ENCODE measurements at places on chromosomes 1 and 21. TPM values are rescaled to one million over a fixed set of nuclear protein-coding genes. Genes with fewer than 3 reads are reported as not detected.

DNA sequence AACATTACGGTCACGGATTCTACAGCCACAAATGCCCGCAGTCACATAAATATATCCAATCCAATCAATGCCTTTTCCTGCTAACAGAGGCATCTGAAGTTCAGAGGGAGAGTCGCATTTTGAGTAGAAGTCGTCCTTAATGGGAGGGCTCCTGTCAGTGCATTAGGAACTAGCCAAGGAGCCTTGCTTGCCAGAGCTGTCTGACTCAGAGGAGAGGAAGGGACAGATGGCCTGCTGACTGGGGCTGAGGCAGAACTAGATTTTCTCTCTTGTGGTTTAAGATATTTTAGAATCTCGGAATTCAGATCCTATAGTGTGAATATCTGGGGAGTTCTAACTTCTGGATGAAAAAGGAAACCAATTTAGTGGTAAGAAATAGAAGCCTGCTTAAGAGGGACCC, 10.6 kb downstream of the XKR8 start:
- DNase-seq, result no peak

DNA sequence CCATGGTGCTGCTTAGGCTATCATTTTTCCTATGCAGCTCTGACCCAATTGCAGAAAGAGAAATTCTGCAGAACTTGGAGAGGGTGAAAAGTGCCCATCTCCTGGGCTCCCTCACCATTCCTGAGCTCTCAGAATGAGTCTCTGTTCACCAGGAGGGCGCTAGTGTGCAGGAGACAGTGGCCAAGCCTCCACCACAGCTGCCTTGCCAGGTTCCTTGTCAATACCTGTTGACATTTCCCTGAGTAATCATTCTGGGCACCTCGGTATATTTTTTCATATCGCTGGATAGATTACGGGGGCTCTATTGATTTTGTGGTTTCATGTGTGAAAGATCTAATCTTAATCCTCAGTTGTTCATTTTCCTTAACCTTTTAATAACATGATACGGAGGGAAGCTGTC, 13.0 kb upstream of the C8B start:
- DNase-seq, result no peak

DNA sequence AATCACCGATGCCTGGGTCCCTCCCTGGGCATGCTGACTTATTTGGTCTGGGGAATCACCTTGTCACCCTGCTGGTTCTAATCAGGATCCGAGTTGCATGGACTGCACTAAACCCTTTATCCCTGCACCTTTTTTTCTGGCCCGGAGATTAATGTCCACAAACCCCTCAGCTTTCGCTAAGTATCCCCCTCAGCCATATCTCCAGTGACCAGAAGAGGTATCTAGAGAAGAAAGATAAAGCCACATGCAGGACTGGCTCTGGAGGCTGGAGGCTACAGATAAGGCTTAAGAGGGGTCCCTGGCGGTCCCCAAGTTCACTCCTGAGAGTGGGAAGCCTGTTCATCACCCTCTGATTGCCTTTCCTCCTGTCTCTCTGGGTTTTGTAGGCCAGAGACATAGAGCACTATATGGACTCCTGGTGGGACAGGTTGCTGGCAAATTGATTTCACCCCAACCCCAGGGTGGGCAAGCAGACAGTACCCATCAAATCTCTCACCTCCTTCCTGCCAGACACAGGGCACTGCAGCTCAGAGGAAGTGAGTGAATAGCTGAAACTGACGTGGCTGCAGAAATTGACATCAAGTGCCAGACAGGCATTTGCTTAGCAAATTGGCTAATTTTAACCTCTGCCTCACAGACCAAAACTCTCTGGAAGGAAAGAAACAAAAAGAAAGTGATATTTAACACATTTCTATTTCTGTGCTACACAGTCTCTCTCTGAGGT, 38.8 kb downstream of the HMGB4 start:
- no peak for DNase-seq

DNA sequence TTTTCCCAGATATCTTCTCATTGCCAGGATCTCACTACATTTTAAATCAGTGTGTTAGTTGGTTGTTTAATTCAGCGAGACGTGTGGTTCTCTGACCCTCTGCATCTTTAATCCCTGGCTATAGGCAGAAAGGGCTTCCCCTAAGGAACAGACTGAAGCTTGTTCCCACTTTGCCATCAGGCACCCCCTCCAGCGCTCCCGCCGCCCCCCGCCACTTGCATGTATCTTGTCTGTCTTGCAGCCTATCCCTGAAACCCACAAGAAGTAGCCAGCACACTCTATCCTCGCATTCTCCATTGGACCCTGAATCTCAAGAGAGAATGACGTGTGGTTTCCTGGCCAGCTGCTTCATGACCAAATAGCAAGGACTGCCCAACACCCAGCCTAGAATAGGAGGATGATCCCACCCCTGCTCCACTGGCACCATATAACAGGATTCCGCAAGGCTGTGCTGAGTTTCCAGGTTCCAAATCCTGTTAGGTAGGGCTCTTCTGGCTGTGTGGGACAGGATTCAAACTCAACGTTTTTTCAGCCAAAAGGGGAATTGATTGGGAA, 7.8 kb downstream of the CLDN19 start:
- DNase-seq, result no peak

- DNase-seq, result no peak
Measured at GRCh38 chr1:155295183-155295941, 5.9 kb downstream of the PKLR start.

DNA sequence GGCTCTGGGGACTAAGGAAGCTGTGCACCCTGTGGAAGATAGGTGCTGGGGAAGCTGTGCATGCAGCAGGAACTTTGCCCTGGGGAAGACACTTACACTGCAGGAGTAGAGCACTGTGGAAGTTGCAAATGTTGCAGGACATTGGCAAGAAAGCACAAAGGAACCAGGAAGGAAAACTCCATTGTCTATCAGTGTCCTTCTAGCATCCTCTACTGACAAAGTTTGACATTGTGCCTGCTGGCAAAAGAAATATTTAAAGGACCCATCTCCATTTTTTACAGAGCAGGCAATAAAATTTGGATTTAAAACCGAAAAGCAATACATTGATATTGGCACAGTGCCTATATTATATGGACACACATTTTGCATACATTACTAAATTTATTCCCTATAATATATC, 394.1 kb downstream of the PBX1 start:
- no peak for DNase-seq

- no peak for DNase-seq
Measured at GRCh38 chr1:115175596-115175995, 86.3 kb upstream of the TSPAN2 start.

GRCh38 chr1:7898962-7899361, 41.7 kb downstream of the TNFRSF9 start:
- DNase-seq, result no peak

The IGSF8 gene
- total RNA-seq, result 12.5 TPM

The CD101 gene
- total RNA-seq, result 1.0 TPM

The TCHH gene
- not detected for total RNA-seq

The BATF3 gene
- 2.3 TPM for total RNA-seq

The USH2A gene
- 0.16 TPM for total RNA-seq

The FCRLA gene
- 0.48 TPM for total RNA-seq

The SRM gene
- total RNA-seq, result 9.0 TPM
